Left renal cortex interstitium (tissue), 4 donors: ENCODE measurements at places on chromosomes 11 and 22. TPM values are rescaled to one million over a fixed set of nuclear protein-coding genes. Genes with fewer than 3 reads are reported as not detected.

DNA sequence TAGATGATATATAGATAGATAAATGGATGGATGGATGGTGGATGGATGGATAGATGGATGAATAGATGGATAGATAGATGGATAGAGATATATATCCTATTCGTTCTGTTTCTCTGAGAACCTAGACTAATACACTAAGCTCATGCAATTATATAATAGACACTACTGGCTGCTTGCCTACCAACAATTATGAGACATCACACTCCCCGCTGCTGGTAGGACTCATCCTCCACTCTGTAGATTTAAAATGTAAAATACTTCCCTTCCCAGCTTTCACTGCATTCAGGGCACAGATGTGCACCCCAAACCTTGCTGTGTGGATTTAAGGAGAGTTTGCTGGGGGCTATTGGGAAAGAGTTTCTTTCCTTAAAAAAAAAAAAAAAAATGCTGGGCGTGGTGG is 28.3 kb upstream of the RCN1 start:
- no peak for DNase-seq

DNA sequence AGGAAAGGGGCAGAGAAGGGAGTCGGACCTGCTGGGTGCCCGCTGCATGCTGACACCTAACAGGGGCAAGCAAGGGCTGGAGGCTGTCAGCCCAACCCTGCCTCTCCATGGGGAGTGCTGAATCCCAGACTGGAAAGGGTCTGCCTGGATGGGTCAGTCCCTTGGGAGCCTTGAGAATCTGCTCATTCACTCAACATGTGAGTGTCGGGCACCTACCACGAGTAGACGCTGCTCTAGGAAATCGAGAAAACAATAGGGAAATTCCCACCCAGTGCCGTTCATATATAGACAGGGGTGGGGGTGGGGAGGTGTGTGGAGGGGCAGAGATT is 4.4 kb upstream of the CTSD start:
- no peak for DNase-seq

- no peak for DNase-seq
Measured at GRCh38 chr11:23423656-23424055, 563.4 kb upstream of the CCDC179 start.

GRCh38 chr11:17244046-17244445 is 32.5 kb upstream of the NUCB2 start:
- no peak for DNase-seq

- no peak for DNase-seq
Measured at GRCh38 chr11:26632691-26633159, 60.7 kb upstream of the MUC15 start.

DNA sequence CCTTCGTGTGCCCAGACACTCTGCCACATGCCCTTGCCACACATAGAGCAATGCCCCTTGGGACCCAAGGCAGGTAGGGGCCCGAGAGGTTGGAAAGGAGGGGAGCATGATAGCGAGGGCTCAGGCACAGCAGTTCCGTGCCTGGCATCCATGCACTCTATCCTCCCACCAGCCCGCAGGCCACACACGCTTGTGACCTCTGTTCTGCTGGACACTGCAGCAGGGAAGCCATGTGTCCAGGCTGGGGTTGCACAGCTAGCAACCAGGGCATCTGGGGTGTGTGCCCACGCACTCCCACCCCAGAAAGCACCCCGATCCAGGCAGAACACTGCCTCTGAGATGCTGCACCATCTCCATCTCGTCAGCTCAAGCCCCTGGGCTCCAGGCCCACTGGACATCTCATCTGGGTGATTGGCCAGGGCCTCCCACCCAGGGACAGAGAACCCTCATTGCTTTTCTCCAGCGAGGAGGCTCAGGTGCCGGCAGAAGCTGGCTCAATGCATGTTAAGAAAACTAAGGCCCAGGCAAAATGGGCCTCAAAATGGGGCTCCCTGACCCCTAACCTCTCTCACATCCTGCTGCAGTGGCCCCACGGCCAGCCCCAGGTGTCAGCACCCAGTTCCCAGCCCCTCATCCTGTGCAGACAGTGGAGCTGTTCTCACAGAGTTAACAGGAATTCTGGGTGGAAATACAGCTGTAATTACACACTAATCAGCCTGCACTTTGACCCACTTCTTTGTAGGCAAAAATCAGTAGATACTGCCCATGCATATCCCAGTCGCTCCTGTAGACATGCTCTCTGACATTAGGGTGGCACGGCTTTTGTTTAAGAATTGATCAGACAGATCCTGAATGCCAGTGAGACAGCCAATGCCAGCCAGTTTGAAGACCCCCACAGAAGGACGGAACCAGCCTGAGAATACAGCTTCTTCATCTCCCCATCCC is 173.9 kb upstream of the B3GAT1 start:
- DNase-seq = no peak

GRCh38 chr11:48109046-48109666 is 107.5 kb upstream of the OR4B1 start:
- DNase-seq = no peak

GRCh38 chr11:68505596-68505995 is 45.0 kb downstream of the PPP6R3 start:
- DNase-seq = no peak

- no peak for DNase-seq
Measured at GRCh38 chr11:86708669-86709068, 36.3 kb upstream of the ME3 start.

DNA sequence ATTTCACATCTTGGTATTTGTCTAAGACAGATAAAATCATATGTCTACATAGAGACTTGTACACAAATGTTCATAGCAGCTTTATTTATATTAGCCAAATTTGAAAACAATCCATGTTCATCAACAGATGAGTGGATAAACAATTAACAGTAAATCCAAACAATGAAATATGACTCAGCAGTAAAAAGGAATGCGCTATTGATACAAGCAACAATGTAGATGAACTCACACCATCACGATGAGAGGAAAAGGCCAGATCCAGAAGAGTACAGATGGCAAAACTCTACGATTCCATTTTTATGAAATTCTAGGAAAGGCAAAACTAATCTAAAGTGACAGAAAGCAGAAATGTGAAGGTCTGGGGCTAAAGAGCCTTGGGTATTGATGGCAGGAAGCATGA is 384.3 kb downstream of the NTM start:
- no peak for DNase-seq

DNA sequence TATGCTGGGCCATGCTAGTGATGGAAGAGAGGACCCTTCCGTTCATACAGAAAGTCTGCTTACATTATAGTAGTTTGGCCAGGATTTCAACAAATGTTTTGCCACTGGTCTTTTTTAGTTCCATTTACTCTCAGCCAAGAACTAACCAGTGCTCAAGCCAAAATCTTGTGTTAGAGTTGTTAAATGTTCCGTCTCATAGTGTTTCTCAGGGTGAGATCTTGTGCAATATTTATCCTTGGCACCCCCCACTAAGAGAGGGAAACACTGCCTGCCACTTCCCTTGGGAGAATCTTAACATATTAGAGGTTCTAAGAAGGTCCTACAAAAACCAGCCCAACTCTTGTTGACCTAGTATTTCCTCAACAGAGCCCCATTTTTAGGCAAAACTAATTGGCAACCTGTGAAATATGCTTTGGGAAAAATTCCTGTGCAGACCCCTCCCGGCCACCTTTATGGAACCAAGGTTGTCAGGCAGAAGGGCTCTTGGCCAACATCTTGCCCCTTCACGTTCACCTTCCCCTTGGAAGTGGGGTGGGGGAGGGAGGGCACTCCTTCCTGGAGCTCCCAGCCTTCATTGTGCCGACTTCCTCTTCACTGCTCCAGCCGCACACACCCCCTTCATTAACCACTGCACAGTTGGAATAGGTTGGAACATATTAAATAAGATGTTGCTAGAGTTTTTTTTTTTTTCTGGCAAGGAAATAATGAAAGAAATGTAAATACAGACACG is 173.2 kb upstream of the SORL1-AS1 start:
- no peak for DNase-seq

- no peak for DNase-seq
Measured at GRCh38 chr22:27349456-27349855, 452.1 kb downstream of the MN1 start.

DNA sequence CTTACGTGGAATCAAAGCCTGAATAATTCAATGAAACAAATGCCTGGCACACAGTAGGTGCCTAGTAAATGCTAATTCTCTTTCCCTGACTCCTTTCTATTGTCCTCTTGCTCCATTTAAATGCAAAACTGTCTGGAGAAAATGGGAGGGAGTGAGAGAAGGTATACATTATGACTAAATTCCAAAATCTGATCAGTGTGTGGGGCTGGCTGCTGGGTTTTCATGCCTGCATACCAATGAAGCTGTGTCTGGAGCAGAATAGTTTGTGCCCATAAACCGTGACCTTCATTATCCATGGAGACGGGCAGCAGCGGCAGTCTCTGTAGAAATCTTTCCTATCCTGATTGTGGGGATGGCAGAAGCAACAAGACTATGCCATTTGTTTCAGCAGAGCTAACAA is 223.4 kb upstream of the ZBED5 start:
- no peak for DNase-seq

DNA sequence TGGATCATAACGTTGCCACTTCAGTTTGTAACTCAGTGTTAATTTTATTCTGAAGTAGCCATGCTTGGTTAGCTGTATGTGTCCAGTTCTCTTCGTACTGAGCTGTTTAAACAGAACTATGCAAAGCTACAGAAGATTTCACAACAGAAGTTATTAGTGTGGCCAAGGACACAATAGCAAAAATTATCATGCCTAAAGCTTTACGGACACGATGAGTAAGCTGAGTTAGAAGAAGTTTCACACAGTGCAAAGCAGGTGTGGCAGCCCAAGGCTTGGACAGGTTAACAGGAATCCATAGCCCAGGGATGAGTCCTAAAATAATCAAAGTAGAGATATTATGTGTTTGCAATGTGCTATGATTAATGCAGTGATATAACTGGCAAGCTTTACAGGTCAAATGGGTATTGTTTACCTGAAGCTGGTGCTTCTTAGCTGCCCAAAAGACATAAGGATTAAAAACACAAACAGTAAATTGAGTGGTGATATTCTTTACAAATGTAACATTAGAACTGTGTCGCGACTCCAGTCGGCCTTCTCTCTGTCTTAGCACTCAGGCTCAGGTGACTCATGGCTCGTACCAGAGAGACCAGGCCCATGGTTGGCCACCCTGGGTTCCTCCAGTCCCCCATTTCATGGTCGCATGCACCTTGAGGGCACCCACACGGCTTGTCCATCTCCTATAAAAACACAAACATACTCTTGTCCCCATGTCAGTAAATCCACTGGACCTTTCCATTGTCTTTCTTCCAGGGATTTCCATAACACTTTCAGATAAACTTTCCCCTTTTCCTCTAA is 35.5 kb upstream of the NCAM1 start:
- no peak for DNase-seq

DNA sequence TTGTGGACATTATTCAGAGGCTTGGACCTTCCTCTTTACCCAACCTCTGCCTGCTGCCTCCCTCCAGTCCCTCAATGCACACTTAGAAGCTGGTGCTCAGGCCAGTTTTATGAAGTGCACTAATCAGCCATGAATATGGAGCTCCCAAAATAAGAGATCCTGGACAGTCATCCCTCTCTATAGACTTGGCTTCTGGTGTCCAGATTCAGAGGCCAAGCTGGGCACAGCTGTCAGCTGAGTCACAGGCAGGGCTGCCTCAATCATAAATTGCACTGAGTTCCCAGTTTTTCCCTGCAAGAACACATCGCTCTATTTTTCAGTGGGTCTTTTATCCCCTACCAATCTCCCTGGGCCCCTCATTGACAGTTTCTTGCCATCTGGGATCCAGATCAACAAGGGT is 161.7 kb upstream of the CADM1 start:
- DNase-seq = no peak

- DNase-seq = no peak
Measured at GRCh38 chr11:117901601-117902000, 25.1 kb upstream of the FXYD6 start.

DNA sequence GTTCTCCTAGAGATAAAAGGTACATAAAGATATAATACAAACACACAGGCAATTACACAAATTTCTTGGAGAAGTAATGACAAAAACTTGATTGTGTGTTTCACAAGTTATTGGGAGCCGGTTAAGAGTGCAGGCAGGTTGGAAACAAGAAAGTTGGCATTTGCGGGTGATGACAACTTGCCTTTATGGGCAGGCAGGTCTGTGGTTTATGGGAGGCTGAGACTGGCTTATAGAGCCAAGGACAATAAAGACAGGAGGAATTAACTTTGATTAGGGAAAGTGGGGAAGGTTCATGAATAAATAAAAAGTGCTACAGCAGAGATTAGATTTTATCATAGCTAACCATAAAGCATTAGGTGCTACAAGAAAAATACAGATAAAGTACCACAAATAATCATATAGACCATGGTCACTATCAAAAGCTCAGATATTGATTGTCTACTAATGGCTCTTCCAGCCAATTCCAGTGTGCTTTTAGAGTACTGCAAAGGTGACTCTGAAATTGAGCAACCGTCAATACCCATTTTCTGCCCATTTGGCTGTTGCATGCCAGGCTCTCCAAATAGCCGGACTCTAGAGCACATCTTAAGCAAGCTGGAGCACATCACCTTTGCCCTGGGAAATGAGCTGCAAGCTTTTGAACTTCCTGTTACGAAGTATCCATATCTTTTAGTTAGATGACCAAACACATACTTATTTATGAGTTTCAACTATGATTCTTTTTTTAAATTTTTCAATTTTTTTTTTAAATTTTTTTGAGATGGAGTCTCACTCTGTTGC is 33.9 kb upstream of the GAB2 start:
- DNase-seq = no peak

DNA sequence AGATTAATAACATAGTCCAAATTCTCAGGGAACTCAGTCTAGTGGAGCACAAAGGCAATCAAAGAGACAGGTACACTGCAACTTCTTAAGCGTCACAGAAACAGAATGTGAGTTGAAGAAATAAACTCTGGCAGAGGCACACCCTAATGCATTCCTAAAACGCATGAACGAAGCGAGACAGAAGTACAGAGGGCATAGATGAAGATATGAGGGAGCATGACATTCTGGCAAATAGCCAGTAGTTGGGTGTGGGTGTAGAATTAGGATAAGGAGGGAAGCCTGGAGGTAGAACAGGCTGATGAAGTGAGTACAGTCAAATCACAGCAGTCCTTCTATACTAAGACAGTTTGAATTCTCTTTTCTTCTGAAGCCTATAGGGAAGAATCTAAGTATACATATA is 838.7 kb upstream of the API5 start:
- no peak for DNase-seq

DNA sequence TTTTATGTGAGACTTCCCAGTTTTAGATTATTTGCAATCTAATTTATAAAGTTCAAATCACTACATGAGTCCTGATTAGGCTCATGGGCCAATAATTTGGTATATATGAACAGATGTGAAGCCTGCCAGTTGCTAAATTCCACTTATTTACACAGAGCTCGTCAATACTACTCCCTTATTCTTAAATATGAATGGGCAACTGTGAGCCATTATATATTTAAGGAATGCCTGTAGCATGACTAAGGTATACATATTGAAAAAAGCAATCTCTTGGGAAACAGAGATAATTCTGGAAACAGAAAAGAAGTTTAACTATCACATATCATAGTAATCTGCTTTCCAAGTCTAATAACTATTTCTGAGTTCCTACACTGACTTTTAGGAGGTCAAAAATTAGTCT is 27.0 kb downstream of the RBMXL2 start:
- no peak for DNase-seq

- no peak for DNase-seq
Measured at GRCh38 chr11:129698212-129698611, 117.4 kb upstream of the TMEM45B start.

The LRRC74B gene
- 0.16 TPM for polyA plus RNA-seq

The KRTAP5-8 gene
- 0.30 TPM for polyA plus RNA-seq

The KRTAP5-9 gene
- 0.79 TPM for polyA plus RNA-seq

The SCGB1D1 gene
- polyA plus RNA-seq = not detected

The SMTNL1 gene
- polyA plus RNA-seq = 0.30 TPM
